Glutamatergic neuron (in vitro differentiated cells): ENCODE measurements at places on chromosomes 2 and 18.
A peak's percentile ranks its signal among the peaks of the same experiment; 100 is the strongest.

GRCh38 chr18:49127471-49128190, 176.9 kb upstream of the SMAD7 start:
- DNase-seq: no peak

GRCh38 chr2:32572737-32573136, 55.1 kb upstream of the TTC27 start:
- DNase-seq: no peak

DNA sequence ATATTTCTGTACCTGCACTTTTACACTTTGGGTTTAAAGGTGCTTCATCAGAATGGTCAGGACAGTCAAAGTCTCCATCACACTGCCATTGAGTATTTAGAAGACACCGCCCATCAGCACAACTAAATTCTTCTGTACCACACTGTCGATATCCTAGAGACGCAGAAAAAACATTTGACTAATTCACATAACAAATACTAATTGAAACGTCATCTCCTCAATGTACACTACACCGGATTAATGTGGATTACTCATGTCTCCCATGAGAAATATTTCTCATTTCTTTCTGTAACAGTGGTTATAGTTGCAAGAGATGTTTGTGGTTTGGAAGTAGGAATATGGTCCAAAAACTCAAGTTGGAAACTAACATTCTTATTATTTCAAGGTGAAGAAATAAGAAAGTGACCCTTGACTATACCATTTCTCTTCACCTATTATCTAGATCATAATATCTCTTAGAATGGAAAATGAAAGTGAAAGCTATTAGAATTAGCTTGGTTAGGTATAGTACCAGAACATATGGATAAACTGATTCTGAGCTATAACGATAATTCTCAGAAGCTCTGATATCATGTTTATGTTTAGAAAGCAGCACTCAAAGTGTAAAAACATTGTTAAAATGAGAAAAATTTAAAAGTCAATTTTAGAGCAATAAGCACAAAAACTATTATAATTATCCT, 1627.7 kb downstream of the LRP1B start:
- no peak for DNase-seq

DNA sequence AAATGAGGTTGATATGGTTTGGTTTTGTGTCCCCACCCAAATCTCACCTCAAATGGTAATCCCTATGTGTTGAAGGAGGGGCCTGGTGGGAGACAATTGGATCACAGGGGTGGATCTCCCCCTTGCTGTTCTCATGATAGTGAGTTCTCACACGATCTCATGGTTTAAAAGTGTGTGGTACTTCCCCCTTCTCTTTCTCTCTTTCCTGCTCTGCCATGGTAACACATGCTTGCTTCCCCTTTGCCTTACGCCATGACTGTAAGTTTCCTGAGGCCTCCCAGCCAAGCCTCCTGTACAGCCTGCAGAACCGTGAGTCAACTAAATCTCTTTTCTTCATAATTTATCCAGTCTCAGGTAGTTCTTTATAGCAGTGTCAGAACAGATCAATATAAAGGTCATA, 24.7 kb upstream of the FAM124B start:
- DNase-seq: no peak

DNA sequence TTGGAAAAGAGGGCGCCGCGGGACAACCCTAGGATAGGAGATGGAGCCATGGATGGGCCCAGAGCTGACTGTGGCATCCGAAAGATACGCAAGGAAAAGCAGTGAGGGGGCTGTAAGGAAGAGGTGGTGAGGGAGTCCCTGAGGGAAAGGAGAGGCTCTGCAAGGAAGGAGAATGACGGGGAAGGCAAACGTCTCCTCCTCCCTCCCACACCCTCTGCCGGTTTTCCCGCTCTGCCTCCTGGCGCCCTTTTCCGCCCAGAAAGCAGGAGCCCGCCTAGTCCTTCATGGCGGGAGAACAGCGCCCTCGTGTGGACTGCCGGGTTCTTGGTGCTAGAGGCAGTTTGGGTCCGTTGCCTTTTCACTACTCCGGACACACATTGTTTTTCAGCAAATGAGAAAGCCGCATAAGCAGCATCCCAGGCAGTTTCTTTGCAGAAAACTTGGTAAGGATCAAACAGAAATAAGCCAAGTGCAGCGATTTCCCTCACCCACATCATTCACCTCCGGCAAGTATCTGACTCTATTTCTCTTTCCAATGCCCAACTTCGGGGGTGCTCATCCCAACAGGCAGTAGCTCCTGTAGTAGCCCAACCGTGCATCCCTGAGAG, 200.4 kb downstream of the INO80D start:
- peak; percentile 93 for DNase-seq
